Liver (tissue), 10 donors: ENCODE measurements at places on chromosomes 2 and 18. TPM values are rescaled to one million over a fixed set of nuclear protein-coding genes. Genes with fewer than 3 reads are reported as not detected.

GRCh38 chr2:230217424-230217823, 2.4 kb downstream of the SP110 start:
- peaks cover 32% of the 10 kb centered on the region for H3K36me3 ChIP-seq
- DNase-seq = no peak
- H3K27ac ChIP-seq = no peak overlapping the region
- H3K27me3 ChIP-seq = no peaks in the 10 kb centered on the region
- H3K4me1 ChIP-seq = peaks cover 15% of the 10 kb centered on the region
- H3K4me3 ChIP-seq = no peak overlapping the region

- H3K4me1 ChIP-seq = no peaks in the 10 kb centered on the region
- H3K4me3 ChIP-seq = no peak overlapping the region
- no peaks in the 10 kb centered on the region for H3K27me3 ChIP-seq
- no peak overlapping the region for H3K27ac ChIP-seq
- DNase-seq = no peak
- no peaks in the 10 kb centered on the region for H3K36me3 ChIP-seq
These were observed 53.6 kb upstream of the LPIN2 start for GRCh38 chr18:3066341-3067110.

GRCh38 chr2:195498176-195498575, 158.8 kb upstream of the SLC39A10 start:
- H3K4me3 ChIP-seq = no peak overlapping the region
- no peak overlapping the region for H3K27ac ChIP-seq
- H3K36me3 ChIP-seq = no peaks in the 10 kb centered on the region
- no peaks in the 10 kb centered on the region for H3K27me3 ChIP-seq
- no peaks in the 10 kb centered on the region for H3K4me1 ChIP-seq

The RASGRP3 gene
- 9.9 TPM for total RNA-seq

DNA sequence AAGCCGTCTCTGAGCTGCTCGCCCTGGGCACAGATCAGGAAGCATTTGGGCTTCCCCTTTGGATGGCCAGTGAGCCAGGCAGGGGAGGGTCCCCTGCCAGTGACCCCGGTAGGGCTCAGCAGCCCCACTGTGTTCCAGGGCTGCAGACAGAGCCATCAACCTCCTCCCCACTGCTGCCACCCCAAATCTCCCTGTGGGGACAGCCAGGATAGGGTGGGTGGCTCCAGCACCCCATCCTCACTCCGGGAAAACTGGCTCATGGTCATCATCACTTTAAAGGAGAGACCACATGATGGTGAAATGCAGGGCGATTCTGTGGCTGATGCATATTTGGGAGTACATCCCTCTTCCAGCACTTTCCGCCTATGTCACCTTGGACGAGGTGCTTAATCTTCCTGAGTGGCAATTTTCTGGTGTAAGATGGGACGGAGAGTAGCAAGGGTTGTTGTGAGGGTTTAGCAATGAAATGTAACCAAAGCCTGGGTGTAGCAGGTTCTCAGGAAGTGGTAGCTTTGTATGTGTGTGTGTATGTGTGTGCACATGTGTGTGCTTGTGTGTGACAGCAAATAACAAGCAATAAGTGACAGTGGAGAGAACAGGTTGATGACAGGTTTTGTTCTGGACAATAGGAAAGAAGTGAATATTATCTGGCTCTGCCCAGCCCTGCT, 61.8 kb downstream of the ACAA2 start:
- no peaks in the 10 kb centered on the region for H3K36me3 ChIP-seq
- H3K27ac ChIP-seq = no peak overlapping the region
- H3K4me3 ChIP-seq = no peak overlapping the region
- peaks cover 12% of the 10 kb centered on the region for H3K4me1 ChIP-seq
- H3K27me3 ChIP-seq = no peaks in the 10 kb centered on the region

GRCh38 chr2:101558740-101559525, 84.0 kb upstream of the RFX8 start:
- no peaks in the 10 kb centered on the region for H3K4me1 ChIP-seq
- no peak overlapping the region for H3K4me3 ChIP-seq
- H3K27me3 ChIP-seq = no peaks in the 10 kb centered on the region
- no peak overlapping the region for H3K27ac ChIP-seq

GRCh38 chr2:134413430-134413829, 159.6 kb downstream of the MGAT5 start:
- no peak for DNase-seq
- H3K27me3 ChIP-seq = no peaks in the 10 kb centered on the region
- H3K4me3 ChIP-seq = no peak overlapping the region
- no peaks in the 10 kb centered on the region for H3K36me3 ChIP-seq
- H3K27ac ChIP-seq = no peak overlapping the region
- peaks cover 19% of the 10 kb centered on the region for H3K4me1 ChIP-seq

The UGT1A10 gene
- total RNA-seq = 0.08 TPM

The BOK gene
- 11.3 TPM for total RNA-seq

The FEV gene
- total RNA-seq = not detected
